ENCODE measurements at places on chromosomes 5 and 9.
A peak's percentile ranks its signal among the peaks of the same experiment; 100 is the strongest.

- no peak for DNase-seq
Measured at GRCh38 chr5:158589939-158590338, 509.8 kb downstream of the EBF1 start.

- DNase-seq: no peak
Measured at GRCh38 chr9:128059365-128059983, 7.6 kb downstream of the NAIF1 start.

DNA sequence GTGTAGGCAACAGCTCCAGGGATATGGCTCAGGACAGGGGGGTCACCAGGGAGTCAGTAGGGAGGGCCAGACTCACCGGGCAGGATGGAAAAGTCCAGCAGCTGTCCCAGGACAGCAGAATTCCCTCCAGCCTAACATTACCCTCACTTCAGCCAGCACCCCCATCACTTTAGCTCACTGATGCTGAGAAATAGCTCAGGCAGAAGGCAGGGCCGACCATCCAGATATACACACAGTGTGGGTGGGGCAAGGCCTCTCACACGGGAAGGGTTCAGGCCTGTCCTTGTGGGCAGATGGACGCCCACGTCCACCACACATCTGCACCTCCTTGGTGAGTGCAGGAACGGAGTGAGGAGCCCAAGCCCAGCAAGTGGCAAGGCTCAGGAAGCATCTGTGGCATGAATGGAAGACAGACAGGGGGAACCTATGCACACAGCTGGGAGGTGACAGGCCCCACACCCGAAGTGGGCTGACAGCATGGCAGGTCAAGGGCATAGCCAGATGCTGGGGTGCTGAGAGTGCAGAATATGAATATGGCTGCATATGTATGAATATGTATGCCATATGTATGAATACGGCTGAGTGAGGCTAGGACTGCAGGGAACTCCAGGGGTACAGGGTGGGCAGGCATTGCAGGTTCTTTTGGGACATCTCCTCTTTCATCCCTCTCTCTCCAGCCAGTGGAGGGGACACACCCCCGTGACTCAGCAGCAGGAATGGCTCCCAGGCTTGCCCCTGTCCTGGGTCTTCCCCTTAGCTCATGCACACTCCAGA is 17.0 kb downstream of the BICD2 start:
- no peak for DNase-seq

DNA sequence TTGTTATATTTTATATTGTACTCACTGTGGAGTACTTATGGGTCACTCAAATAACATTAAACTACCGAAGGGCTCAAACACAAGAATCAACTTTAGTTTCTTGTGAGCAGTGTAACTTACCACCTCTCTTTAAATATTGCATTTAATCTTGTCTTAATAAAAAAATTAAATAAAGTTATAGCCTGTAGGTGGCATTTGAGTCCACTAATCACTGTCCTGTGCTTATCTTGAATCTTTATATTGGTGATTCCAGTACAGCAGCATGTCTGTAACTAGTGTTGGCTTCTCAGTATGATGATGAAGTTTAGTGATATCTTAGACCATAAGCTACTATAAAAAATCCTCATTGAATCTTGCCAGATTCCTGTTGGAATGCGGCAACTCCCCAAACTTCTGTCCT is 313.8 kb downstream of the FAM170A start:
- no peak for DNase-seq

GRCh38 chr9:88980740-88981203 is 10.5 kb upstream of the S1PR3 start:
- no peak for DNase-seq

GRCh38 chr5:15492545-15492944 is 7.4 kb upstream of the FBXL7 start:
- no peak for DNase-seq

DNA sequence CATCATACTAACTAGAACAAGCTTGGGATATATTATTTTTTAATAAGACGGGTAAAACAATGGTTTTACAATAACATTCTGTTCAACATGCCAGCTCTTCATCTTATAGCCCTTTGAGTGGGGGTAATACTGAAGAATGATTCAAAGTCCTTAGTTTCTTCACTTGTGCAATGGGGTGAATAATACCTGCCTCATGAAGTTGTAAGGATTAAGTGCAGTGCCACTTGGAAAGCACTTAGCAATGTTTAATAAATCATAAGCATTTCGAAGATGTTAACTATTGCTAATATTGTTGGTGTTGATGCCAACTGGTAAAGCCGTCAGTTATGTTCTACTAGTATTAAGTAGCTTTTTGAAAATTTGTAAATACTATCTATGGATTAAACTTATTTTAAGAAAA is 38.0 kb downstream of the TNPO1 start:
- no peak for DNase-seq

GRCh38 chr5:157186309-157187045 is 5.8 kb downstream of the ITK start:
- no peak for DNase-seq

GRCh38 chr5:171689853-171690417 is 95.7 kb upstream of the SMIM23 start:
- no peak for DNase-seq

GRCh38 chr9:120951960-120952618 is 25.5 kb upstream of the TRAF1 start:
- no peak for DNase-seq

DNA sequence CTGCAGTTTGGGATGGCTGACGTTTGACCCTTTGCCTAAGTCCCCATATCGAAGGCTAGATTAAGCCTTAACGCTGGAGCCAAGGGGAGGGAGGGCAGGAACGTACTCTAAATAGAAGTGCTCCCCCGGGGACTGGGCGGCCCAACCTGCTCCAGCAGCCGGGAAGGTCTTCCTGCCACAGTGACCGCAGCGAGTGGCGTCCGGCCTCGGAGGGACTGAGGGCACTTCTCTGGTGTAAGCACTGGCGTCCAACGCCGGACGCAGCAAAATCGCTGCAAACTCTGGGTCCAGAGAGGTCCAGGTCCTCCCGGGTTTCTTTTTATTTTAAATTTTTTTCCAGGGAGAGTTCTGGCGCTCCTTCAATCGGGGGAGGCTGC is 505 bp upstream of the ACER2 start:
- DNase-seq: no peak

GRCh38 chr5:134394932-134395331 is 16.7 kb downstream of the CDKN2AIPNL start:
- DNase-seq: no peak

DNA sequence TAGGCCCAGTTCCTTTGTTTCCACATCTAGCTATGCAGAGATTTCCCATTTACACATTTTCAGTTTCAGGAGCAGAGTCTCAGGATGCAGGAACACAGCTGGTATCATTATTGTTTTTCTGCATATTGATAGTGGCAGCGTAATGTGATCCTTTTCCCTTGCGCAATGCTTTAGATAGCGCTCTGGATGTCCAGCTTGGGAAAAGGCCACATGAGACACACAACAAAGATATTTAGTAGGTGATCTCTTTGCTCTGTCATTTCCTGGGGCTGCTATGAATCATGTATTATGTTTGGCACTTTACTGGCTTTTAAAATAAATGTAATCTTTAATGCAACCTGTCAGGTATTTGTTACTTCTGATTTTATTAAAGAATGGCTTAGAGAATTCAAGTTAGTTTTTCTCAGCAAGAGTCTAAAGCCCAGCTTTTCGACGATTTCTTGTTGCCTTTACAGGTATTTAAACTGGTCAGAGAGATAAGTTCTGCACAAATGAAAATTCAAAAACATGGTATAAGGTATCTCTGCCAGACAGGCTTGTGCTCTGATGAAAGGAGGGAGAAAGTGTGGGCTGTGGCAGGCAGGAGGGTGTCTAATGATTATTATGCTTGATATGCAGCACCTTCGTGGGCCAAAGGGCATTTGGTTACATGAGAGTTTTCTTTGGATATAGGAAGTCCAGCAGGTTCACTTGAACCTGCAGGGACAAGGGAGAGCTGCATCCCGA is 42.2 kb downstream of the PTTG1 start:
- no peak for DNase-seq

DNA sequence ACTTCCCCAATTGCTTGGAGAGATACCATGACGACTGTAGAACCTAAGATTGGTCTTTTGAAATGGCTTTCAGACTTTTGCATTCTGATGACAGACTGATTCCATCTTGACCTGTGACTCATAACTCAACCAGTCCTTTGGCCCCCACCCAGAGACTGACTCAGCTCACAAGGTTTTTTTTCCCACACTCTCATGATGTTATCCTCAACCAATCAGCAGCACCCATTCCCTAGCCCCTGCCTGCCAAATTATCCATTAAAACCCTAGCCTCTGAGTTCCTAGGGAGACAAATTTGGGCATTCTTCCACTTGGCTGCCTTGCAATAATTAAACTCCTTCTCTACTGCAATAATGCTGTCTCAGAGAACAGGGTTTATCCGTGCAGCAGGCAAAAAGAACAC is 1263.3 kb upstream of the CDH9 start:
- DNase-seq: no peak

GRCh38 chr5:174222891-174223290 is 177.4 kb downstream of the NSG2 start:
- DNase-seq: no peak

DNA sequence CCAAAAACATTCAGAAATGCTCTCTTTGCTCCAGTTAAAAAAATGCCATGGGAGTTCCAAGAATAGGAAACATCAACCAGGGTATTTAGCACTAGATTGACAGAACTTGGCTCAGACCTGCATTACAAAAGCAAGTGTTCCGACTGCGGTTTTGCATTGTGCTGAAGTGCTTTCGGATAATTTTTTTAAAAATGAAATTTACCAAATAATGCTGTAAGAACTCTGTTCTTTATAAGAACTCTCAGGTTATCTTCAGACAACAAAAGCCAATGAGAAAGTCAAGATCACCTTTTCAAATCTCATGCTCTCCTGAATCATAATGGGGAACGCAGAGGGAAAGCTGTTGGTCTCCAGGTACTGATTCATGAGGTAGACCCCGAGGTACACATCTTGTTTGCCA is 483 bp upstream of the PLPP6 start:
- DNase-seq: no peak

- no peak for DNase-seq
Measured at GRCh38 chr5:87081511-87082372, 185.9 kb upstream of the RASA1 start.

- no peak for DNase-seq
Measured at GRCh38 chr5:162684145-162684544, 616.6 kb downstream of the GABRG2 start.

- peak; percentile 34 for DNase-seq
Measured at GRCh38 chr5:67515020-67515689, 318.6 kb upstream of the CD180 start.

DNA sequence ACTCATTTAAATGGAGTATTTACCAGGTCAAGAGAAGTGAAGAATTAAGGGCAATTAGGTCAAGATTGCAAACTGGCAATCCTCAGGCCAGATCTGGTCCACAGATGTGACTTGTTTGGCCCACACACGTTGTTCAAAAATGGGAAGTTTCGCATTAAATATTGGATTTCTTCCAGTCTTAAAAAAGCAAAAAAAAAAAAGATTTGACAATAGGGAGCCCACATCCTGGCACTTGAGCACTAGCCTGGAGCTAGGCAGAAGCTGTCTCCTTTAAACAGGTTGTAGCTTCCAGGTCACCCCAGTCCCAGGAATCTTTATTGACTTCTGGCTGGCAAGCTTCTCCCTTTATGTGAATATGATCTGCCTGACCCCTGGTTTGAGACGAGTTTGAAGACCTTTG is 520.4 kb downstream of the RAB3C start:
- no peak for DNase-seq

DNA sequence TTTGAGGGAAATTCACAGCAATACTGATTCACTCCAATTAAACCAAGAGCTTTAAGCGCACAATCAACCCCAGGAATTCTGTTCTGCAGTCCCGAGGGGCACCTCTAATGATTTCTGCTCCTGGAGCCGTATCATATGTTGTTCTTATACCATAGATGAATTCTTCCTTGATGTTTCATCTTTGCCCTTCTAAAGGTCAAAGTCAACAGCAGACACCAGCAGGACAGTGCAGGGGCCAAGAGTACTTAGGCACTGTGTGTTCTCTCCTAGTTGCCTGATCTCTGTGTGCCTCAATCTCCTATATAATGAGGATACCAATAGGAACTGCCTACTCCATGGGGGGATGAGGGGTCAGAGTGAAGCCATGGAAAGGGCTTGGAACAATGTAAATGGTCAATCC is 16.5 kb downstream of the EPB41L4B start:
- no peak for DNase-seq

GRCh38 chr5:135073761-135074345 is 39.8 kb upstream of the PITX1 start:
- no peak for DNase-seq

DNA sequence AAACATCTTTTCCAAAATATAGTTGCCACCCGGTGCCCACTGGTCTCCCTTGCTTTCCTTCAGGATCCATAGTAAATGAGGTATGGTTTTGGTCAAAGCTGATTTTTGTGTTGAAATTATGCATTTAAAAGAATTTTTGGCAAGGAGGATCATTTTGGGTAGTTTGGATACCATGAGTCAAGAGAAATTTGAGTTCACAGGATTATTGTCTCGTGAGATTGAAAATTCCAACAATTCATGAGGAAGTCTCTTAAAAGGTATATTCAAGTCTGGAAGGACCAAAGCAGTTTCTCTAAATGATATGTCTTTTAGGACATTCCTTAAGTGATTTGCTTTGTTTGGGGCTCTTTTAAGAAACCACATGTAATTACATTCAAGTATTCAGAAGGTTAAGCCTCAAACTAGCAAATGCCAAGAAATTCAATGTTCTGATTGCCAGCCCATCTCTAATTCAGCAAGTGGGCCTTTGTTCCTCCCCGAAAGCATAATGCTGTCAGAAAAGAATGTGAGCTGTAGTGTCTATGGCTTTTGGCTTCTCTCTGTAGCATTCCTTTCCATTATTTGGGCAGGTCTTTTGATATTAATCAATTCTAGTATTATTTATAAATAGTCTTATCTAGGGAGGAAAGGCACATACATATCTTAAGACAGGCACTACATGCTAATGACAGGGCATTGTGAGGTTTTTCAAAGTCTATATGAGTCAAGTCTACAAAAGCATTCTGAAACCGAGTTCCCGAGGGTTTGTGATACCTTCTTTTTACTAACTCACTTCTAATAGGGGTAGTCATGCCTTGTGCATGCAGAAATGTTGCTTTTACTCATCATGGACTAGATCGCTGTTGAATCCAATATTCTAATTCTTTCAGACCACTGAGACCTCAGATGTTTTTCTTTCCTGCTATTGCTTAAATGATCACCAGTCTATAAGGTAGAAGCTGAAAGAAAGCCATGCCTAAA is 453.9 kb downstream of the ENC1 start:
- no peak for DNase-seq

- no peak for DNase-seq
Measured at GRCh38 chr9:127166111-127166510, 43.7 kb upstream of the ANGPTL2 start.

DNA sequence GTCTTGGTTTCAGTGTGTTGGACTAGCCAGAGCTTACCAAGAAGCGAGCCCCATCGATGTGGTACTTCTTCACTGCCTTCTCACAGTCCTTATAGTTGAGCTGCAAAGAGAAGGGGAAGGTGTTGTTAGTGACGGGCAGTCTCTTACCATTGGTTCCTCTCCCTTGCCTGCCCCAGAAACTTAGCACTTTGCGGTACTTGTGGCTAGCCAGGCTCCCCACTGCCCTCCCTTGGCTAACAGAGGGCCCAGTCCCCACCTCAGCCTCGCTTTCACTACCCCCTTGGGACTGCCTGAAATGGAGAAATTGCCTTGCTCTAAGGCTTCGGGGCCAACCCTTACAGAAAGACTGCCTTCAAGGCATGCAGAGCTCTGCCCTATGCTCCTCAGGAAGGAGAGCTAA is 4.3 kb downstream of the LCP2 start:
- DNase-seq: no peak

Data from stimulated activated CD4-positive, alpha-beta T cell treated with anti-CD3 and anti-CD28 coated beads, Interleukin-12 subunit alpha, Interleukin-12 subunit beta, amount 100 ng/mL, for 48 hours (primary cell).